ENCODE measurements at places on chromosomes 5 and 9.

GRCh38 chr5:172647352-172648012 lies 6.4 kb downstream of the NEURL1B start:
- no peak for DNase-seq

DNA sequence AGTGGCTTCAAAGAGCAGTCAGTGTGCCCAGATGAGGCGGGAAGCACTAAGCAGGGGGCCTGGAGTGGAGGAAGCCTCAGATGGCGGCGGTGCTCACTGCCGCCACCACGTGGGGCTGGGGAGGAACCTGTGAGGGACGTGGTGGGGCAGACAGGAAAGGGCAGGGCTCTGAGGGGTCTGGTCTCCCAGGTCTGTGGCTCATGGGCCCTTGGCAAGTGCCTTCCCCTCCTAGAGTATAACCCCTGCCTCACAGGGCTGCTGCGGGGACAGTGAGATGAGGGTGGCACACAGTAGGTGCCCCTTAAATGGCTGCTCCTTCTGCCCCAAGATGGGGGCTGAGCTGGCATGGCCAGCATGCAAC lies 26.6 kb downstream of the NR5A1 start:
- DNase-seq, result no peak

DNA sequence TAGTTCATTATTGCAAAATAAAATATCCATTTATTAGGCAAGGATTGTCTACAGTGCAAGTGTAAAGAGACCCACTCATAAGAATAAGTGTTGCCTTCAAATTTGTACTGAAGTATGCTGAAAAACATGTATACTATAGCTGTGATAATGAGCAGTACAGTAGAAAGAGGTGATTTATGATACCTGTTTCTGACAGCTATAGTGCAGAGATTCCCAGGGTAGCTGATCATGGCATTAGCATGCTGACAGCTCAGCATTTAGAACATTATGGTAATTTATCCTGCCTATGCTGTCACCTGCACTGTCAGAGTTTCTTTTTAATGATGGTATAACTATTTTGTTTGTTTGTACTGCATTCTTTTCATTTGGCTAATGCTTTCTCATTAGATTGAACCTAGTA lies 177.6 kb upstream of the TLX3 start:
- no peak for DNase-seq

DNA sequence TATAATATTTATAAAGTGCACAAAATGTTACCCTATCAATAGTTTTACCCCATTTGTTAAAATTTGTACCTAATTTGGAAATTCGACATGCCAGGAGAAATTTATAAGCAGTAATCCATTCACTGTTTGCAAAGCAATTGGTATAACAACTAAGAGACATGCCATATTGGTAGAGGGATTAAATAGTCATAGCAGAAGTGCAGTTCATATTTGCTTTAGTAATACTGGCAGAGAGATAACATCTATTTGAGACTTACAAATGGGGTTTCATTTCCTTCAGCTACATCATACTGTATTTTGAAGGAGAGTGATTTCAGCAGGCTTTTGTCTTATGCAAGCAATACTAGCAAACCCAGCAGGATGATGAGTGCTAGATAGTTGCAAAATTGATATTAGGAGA lies 610.4 kb upstream of the CDH10 start:
- DNase-seq, result no peak

Measured in GM04503 (cell line).